ENCODE measurements at places on chromosomes 2 and 18. TPM values are rescaled to one million over a fixed set of nuclear protein-coding genes. Genes with fewer than 3 reads are reported as not detected.
A peak's percentile ranks its signal among the peaks of the same experiment; 100 is the strongest.

DNA sequence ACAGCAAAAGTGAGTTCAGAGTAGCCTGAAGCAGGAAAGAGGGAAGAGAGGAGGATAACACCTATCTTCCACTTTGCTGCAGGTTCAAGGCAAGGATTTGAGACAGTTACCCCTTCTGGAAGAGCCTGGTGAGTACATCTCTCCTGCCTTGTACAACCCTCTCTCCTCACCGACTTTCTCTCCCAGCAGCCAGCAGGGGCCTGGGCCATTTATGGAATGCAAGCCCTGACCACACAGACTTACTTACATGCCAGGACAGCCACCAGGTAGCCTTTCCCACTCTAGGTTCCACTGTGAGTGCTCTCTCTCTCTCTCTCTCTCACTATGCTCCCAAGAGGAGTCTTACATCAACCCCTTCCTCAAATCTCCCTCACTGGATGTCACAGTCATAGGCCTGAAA, 57.0 kb downstream of the BCL11A start:
- no peak for DNase-seq

DNA sequence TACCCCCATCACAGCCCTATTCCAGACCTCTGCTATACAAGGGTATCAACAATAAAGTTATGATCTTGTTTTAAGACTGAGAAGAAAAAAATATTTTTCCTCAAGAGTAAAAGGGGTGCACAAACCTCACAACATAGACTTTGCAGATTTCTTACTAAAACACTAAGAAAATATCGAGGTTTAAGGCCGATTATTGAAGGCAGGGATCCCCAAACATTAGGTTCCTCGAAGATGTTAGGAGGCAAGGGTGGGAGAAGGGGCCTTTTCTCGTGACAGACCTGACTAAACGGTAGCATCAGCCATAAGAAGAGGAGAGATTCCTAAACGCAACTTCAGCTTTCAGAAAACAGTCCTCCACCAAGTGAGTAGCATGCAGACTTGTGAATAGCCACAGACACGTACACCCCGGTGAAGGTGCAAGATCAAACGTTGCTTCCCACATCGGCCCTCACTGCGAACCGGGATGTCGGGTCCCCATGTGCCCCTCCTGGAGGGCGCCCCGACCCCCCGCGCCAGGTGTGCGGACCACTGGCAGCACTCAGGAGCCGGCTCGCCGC, 678 bp downstream of the PIAS2 start:
- DNase-seq, result peak; percentile 39

Gene CNRIP1
- total RNA-seq, result not detected

DNA sequence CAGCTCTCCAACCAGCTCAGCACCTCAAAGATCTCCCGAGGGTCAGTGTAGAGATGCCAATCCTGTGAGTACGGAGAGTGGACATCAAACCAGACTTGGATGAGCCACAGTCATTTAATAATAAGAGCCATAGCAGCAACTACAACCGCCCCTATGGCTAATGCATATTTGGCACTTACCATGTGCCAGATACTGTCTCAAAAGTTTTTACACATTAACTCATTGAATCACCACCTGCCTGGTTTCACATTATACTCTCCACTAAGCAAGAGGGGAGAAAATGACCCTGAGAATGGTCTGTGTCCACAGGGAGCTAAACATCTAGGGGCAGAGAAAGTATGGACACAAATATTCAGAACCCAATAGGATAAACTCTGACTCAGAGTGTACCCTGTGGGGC, 2.6 kb downstream of the CNPPD1 start:
- no peak for DNase-seq

Gene RIF1
- 53.0 TPM for total RNA-seq

DNA sequence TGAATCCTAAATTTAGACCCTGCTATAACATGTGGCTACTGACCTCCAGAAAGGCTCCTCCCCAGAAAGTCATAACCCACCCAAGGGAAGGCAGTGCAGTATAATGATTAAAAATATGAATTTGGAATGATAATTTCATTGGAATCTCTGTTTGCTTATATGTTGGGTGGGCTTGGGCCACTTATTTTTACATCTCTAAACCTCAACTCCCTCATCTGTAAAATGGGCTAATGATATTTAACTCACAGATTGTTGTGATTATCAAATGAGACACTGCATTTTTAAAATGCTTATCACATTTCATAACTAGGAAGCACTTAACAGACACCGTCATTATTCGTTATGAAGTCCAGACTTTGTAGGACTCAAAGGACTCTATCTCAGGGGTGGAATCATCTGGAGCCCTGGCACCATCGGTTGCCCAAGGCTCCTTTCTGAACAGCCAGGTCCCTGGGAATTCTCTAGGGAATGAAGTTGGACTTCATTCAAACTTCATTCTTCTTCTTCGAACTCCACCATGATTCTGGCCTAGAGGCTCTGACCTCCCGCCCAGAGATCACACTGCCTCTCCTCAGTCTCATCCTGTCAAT, 33.1 kb upstream of the RMDN2 start:
- DNase-seq, result no peak

Gene CTLA4
- total RNA-seq, result 65.2 TPM

- DNase-seq, result peak; percentile 62
These were observed 42.4 kb downstream of the HK2 start for GRCh38 chr2:74876081-74876886.

GRCh38 chr2:173983391-173983871, 18.3 kb upstream of the SP3 start:
- no peak for DNase-seq

DNA sequence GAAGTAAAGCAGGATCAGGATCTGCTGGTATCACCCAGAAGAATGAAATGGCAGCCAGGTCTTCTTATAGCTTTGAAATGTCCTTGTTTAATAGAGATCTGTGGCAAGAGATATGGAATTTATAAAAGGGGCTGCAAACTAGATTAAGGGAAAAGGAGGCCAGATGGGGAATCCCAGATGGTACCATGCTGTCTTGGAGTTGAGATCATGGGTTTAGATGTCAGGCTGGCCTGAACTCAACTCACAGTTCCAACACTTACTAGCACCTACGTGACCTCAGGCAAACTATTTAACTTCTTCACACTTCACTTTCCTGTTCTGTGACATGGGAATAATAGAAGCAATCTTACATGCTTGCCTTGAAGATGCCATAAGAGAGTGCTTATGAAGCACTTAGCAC, 188.2 kb downstream of the ALK start:
- DNase-seq, result no peak

Gene TUBA3E
- total RNA-seq, result not detected

Gene RBMS1
- total RNA-seq, result 27.8 TPM

- no peak for DNase-seq
These were observed 137.7 kb upstream of the CYP1B1 start for GRCh38 chr2:38213619-38214167.

DNA sequence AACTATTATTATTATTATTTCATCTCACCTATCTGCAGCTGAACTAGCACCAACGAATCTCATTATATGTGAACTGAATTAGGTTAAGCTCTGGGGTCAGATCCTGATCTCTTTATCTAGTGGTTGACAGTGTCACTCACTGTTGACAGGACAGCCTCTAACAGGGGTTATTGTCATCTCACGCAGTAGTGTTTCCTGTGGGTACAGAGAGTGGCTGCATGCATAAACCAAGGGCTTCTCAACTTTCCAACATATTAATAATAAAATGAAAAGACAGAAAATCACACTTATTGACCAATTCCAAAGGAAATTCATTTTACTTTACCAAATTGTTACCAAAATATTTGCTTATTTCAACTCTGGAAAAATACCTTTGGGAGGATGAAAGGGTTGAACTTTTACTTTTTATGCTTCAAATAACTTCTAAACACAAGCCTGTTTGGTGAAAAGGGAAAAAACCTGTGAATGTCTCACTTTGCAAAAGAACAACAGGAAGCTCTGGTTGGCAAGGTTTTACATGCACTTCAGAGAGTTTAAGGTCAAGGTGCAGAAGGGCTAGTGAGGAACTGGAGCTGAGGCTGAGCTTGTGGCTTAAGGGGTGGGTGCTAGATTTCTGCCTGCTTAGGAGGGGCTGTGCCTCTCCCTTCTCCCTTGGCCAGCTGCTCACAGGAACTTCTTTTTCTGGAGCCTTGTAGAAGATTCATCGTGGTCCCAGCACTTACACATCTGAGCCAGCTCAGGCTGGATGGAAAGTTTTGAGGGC, 72.6 kb downstream of the CTAGE1 start:
- DNase-seq, result no peak

- DNase-seq, result no peak
These were observed 199.6 kb downstream of the MGAT5 start for GRCh38 chr2:134453476-134453875.

Gene DTYMK
- 93.8 TPM for total RNA-seq

GRCh38 chr2:45886171-45886663, 234.7 kb downstream of the PRKCE start:
- DNase-seq, result no peak

Gene MYO5B
- total RNA-seq, result 0.02 TPM

Gene NCKAP5
- not detected for total RNA-seq

GRCh38 chr2:43285987-43286386, 59.6 kb upstream of the ZFP36L2 start:
- no peak for DNase-seq

DNA sequence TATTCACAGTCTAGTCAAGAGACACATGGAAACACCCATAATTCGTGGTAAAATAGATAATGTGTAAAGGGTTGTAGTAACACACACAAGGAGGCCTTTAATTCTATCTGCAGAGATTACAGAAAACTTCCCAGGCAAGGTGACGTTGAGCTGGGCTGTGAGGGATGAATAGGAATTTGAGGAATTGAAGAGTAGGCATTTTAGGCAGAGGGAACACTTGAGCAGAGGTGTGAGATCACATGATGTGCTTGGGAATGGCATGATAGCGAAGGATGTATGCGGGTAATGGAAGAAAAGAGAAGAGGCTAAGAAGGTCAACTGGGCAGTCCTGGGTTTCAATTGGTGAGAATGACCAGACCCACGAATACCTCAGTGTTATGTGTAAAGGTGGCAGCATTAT, 20.2 kb downstream of the DRC1 start:
- no peak for DNase-seq

GRCh38 chr2:187542123-187542522, 12.1 kb downstream of the TFPI start:
- no peak for DNase-seq

- no peak for DNase-seq
These were observed 9.9 kb downstream of the L3MBTL4 start for GRCh38 chr18:6404834-6405233.

- peak; percentile 27 for DNase-seq
These were observed 56.1 kb downstream of the DYNAP start for GRCh38 chr18:54647176-54647575.

Gene REG3A
- total RNA-seq, result not detected

Gene PSD4
- 87.4 TPM for total RNA-seq

DNA sequence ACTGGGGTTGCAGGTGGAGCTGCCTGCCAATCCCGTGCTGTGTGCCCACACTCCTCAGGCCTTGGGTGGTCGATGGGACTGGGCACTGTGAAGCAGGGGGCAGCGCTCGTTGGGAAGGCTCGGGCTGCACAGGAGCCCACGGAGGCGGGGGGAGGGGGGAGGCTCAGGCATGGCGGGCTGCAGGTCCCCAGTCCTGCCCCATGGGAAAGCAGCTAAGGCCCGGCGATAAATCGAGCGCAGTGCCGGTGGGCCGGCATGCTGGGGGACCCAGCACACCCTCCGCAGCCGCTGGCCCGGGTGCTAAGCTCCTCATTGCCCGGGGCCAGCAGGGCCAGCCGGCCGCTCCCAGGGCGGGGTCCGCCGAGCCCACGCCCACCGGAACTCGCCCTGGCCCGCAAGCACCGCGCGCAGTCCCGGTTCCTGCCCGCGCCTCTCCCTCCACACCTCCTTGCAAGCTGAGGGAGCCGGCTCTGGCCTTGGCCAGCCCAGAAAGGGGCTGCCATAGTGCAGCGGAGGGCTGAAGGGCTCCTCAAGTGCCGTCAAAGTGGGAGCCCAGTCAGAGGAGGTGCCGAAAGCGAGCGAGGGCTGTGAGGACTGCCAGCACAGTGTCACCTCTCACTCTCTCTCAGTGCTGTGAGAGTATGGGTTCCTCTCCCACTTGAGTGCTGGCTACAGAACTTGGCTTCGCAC, 1210.6 kb upstream of the NXPH2 start:
- no peak for DNase-seq

Data from activated naive CD4-positive, alpha-beta T cell treated with anti-CD3 and anti-CD28 coated beads for 36 hours (primary cell).